ENCODE measurements at places on chromosomes 11 and 22.

GRCh38 chr22:35131525-35132000 lies 65.6 kb downstream of the ISX start:
- no peak for DNase-seq

GRCh38 chr22:31639436-31640039 lies 22.5 kb downstream of the PISD start:
- DNase-seq = no peak

- no peak for DNase-seq
Measured at GRCh38 chr22:48959496-48959895, 868.2 kb downstream of the BRD1 start.

DNA sequence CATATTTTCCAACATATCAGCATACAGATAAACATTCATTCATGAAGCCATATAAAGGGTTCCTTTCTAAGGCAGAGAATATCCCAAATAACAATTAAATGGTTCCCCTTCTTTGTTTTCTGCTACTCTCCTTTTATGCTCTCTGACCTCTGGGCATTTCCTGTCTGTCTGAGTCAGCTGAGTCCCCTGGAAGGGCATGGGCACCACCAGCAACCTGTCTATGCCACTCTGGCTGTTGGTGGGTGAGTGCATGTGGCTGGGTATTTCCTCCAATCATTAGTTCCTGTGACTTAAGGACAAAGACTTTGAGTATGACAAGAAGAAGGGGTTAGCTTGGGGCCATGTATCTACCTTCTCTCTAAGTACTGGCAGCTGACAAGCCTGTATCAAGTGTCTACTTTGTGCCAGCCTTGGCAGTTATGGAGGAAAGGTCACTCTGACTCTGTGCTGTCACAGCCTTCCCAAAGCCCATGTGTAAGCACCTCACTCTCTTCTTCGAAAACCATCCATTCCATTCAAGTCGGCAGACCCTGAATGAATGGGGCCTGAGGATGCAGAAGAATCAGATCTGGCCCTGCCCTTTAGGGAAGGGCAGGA lies 86.3 kb upstream of the PHOX2A start:
- DNase-seq = peak; percentile 15

- DNase-seq = no peak
Measured at GRCh38 chr11:115126092-115126491, 378.1 kb downstream of the CADM1 start.

GRCh38 chr11:128318856-128319474 lies 268.4 kb downstream of the ETS1 start:
- no peak for DNase-seq

DNA sequence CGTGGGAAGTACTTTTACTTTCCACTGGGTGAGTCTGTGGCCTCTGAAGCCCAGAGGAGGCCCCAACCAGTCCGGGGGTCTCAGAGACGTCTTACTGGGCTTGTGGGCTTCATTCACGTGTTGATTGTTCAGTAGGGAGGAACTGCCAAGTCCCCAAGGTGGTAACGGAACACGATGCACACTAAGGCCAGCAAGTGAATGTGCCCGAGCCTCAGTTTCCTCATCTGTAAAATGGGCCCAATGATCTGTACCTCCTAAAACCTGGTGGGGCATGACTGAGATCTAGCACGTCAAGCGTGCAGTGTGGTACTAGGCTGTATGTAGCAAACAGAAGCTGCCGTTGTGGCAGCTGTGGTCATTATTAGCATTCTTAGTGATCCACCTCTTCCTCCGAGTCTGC lies 499.1 kb downstream of the MN1 start:
- no peak for DNase-seq

DNA sequence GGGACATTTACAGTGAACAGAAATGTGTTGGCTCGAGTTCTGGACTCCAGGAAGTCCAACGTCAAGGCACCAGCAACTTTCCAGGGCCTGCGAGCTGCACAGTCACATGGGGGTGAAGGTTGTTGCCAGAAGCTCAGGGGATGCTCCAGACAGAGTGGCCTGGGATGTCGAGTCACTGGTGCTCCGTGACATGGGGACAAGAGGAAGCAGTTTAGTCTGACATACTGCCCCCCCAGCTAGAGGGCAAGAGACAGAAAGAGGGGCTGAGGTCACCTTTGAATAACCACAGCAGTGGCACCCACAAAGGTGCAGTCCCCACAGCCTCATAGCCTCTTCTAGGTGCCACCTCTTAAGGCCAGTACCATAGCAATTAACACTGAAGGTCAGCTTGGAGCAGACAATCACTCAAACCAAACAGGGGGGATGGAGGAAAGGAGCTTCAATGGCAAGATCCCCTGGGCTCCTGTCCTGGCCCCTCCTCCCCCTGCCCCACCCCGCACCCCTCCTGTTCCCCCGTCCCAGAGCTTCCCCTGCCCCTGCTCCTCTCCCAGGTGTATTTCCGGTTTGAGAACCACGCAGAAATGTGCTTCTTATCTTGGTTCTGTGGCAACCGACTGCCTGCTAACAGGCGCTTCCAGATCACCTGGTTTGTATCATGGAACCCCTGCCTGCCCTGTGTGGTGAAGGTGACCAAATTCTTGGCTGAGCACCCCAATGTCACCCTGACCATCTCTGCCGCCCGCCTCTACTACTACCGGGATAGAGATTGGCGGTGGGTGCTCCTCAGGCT lies 3.8 kb downstream of the APOBEC3D start:
- peak; percentile 82 for DNase-seq

GRCh38 chr11:65429724-65430405 lies 7.3 kb downstream of the NEAT1 start:
- no peak for DNase-seq

DNA sequence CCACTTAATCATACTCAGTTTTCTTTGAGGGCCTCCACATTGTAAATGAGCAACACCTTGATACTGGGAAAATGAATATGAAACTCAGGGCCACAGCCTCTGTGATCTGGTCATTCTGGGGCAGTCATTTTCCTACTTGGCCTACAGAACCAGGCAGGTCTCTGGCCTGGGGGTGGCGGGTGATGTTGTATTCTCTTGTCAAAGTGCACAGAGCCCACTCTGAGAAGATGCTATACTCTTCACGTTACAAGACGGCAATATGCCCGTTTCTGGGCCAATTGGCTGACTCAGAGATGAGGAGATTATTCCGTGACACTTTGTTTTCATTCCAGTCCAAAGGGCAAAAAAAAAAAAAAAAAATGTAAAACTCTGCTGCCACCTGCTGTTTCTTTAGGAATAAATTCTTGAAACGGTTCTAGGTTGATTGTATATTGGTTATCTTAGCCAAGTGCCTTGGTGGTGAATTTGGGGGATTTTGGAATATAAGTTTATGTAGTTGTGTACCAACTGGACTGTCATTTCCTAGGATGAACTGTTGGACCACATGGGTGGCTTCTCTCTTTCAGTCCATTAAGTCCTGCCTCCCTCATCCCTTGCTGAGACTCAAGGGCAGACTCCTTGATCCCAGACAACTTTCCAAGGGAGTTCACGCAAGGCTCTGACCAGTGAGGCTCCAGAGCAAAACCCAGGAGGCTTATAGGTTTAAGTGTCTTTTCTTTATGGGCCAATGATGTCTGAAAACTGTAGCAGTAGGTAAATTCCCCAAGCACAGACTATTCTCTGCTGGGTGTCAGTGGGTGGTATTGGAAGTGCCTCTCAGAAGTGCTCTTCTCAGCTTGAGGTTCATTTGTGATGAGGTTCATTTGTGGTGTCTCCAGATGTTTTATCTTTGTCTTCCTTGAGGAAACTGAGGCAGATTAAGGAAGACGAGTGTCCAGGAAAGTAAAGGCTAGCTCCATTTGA lies 18.2 kb downstream of the ADM start:
- peak; percentile 76 for DNase-seq

- no peak for DNase-seq
Measured at GRCh38 chr11:74990941-74991340, 2.2 kb downstream of the NEU3 start.

All from Jurkat, Clone E6-1 (cell line).